ENCODE measurements at places on chromosomes 2 and 18.

GRCh38 chr18:1585881-1586488, 681.3 kb downstream of the ADCYAP1 start:
- DNase-seq: peak; percentile 16

DNA sequence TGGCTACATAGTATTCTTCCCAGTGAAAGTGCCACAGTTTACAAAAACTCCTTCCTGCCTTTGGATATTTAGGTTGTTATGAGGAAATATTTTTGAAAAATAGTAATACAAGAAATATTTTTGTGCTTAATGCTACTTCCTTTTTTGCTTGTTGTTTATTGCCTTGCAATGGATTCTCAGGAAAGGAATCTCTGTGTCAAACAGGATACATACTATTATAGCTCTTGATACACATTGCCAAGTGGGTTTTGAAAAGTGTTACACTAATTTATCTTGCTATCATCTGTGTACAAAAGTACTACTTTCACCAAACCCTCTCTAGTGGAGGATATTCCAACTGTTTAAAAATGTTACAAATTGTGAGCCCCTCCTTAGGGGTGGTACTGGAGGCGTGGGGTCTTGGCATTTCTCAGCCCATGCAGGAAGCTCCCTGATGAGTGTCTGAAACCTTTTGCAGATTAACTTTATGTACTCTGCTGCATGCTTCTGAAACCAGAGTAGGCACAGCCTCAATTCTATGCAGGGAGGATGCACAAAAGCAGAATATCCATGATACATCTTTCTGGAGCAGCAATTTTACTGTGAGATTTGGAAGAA, 54.5 kb downstream of the EVA1A start:
- DNase-seq: no peak

DNA sequence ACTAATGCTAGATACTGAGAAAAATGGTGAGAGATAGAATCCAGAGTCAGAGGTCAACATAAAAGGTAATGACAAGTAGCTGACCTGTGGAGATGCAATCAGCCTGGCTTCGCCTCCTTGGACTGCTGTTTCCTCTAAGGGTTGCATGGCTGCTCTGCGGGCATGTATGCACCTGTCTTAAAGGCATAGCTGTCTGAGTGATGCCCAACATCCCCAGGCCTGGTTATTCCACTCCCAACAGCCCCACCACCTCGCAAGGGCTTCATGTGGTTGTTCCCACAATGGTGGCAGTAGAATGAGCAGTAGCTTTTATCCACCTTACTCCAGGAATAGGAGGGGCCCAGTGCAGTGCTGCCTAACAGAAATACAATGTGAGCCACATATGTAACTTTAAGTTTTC, 69.7 kb upstream of the ALK start:
- DNase-seq: no peak

DNA sequence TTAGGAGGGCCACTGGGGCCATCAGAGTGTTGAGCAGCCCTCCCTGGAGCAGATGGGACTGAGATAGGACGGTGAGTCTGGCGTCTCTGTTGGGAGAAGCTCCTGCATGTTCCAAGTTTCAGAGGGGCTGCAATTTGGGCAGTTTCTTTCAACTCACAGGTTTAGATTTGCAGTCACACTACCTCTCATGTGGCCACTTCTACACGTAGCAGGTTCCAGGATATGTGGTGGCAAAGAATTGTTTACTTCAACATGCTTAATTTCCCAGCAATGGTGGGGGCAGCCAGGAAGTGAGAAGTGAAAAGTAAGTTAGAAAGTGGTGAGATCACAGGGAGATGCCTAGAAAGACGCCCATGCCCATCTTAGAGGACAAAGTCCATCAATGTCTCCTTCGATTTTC, 9.3 kb downstream of the NCK2 start:
- no peak for DNase-seq

- no peak for DNase-seq
Observed at GRCh38 chr18:52813635-52814416, 473.8 kb downstream of the DCC start.

DNA sequence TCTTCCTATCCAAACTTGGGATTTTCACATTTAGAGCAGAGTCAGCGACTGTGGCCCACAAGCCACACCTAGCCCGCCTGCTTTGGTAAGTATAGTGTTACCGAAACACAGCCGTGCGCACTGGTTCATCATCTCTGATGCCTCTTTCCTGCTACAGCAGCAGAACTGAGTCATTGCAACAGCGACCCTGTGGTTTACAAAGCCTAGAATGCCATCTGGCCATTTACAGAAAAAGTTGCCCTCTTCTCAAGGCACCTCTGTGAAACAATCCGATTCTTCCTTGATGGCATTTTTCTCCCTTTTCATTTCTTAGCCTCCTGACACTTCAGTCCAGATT, 10.7 kb upstream of the IAH1 start:
- peak; percentile 34 for DNase-seq

DNA sequence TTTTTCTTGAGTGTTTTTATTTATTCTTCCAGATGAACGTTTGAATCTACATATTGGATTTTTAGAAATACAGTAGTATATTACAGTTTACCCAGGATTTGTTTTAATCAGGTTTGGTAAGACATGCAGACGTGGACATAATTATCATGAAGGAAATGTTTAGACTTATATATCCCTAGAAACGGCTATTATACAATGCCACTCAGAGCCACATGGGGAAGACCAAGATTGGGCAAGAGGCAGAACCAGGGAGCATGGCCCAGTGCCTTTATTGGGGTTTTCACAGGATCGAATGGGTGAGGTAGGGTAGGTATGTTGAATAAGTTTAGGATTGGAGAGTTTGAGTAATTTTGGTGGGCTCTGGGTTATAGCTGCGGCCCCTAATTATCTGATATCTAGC, 212.2 kb downstream of the CAMKMT start:
- no peak for DNase-seq

Measured in AG08396 (cell line).